ENCODE measurements at places on chromosomes 6 and 20.

GRCh38 chr6:101018157-101018556 lies 137.0 kb upstream of the ASCC3 start:
- no peak for DNase-seq

DNA sequence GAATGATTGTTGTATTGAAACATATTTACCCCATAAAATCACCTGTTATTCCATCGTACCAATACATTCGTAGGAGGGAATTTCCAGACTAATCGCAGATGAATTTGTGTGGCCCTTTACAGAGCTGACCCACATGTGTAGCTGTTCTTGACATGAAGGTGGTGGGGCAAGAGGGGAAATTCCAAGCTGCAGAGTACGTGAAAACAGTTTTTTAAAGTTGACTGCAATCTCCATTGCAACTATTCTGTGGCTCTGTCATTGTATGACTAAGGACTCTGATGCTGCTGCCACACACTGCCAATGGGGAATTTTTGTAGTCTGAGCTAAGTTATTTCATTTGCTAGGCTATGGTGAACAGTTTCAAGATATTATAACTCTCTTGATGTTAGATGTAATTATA lies 46.4 kb upstream of the ADTRP start:
- no peak for DNase-seq

DNA sequence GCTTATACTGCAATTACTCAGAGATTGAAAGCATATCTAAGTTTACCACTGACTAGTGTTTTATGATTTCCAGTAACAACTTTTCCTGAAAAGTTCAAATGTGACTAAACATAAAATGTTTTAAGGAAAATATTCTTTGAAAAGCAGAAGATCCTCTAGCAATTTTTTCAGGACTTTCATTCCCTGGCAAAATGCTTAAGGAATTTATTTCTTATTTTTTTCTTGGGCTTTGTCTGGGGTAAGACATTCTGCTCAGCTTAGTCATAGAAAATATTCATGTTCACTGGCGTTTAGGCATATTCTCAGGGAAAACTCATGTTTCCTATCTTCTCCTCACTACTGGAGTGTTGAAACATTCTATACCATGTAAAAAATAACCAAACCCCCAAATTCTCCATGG lies 235.3 kb upstream of the CEP162 start:
- DNase-seq, result no peak

GRCh38 chr6:116511424-116512110 lies at the start of gene CALHM5:
Gene CALHM5, plus strand, starts transcription at chr6:116511639. Its CDS starts 58 bp downstream, at chr6:116511697.
- no peak for DNase-seq

DNA sequence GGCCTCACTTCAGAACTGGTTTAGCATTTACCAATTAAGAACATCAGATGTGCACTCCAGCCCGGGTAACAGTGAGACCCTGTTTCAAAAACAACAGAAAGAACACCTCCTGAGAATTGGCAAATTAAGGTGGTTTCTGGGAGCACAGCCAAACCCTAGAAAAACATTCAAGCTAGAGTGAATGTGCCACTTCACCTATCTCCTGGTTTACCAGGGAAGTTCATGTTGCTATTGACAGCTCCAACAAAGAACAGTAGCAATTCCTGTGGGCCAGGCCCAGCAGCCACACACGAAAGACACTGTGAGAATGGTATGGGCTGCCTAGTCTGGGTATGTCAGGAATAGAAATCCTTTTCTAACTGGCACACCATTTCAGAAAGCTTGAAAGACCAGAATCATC lies 4.9 kb downstream of the POLR1C start:
- no peak for DNase-seq

- DNase-seq, result no peak
Measured at GRCh38 chr20:4018023-4018748, 2.8 kb upstream of the RNF24 start.

- DNase-seq, result no peak
Measured at GRCh38 chr20:13878566-13878965, 93.7 kb downstream of the NDUFAF5 start.

- DNase-seq, result no peak
Measured at GRCh38 chr6:25166955-25167748, 112.0 kb upstream of the CARMIL1 start.

DNA sequence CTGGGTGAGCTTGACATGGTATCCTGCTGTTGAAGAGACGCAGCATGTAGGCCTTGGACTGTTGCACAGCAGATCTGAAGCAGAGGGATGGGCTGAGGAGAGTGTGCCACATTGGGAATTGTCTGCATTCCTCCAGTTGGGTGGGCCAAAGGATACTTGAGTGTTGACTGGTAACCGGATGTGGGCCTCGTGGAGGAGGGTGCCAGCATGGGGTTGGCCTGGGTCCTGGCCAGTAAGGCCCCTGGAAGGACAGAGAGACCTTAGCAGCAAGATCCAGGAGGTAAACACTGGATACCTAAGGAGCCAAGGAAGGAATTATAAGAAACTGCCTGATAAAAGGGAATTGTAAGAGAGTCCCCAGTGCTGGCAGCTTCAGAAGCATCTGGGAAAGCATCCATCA lies 76.9 kb downstream of the FIG4 start:
- no peak for DNase-seq

DNA sequence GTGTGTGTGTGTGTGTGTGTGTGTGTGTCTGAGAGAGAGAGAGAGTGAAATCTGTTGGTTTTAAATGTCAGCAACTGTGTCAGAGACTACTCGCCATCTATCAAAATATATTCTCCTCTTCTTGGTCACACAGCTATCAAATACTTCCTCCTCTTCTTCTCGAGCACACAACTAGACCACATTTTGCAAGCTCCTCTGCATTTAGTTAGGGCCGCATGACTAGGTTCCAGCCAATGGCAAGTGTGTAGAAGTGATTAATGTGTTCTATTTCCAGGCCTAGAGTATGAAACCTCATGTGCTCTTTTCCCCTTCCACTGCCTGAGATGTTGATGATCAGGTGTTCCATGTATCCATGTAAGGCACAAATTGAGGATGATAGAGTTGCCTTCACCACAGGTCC lies 278.5 kb upstream of the MARCKS start:
- DNase-seq, result no peak

GRCh38 chr6:51349857-51350256 lies 531.2 kb downstream of the TFAP2B start:
- no peak for DNase-seq

GRCh38 chr6:53465732-53466131 lies 79.2 kb downstream of the GCLC start:
- DNase-seq, result no peak

DNA sequence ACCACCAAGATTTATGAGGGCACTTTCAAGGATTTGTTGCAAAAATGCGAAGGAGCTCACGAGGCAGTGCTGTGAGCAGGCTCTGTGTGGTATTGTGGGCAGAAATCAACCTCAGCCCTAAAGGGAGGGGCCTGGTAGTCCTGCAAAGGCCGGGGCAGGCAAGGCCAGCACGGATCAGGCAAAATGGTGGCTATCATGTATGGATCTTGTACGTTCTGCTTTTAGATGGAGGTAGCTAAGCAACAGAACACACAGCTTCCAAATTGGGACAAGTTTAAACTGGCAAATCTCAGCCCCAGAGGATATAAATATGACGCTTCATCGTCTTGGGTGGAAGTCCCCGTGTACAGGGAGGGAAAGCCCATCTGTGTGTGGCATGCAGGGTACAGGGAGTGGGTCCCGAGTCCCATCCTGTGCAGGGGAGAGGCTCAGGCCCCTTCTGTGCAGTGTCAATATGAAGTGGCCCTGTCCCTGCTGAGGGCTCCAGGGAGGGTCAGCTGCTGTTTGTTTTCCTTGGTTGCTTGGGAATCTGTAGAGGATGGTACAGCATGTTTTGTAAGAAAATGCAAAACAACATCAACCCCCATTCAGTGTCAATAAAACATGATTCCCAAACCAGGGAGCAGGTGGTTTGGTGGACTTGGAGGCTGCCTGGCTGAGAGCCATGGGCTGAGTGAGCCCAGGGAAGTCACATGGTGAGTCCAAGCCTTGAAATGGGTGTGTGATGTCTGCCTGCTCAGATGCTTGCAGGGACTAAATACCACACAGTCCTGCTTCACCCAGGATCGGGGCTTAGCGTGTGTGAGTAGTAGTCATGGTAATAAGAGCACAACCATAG lies 113.0 kb downstream of the SYCP2 start:
- no peak for DNase-seq

DNA sequence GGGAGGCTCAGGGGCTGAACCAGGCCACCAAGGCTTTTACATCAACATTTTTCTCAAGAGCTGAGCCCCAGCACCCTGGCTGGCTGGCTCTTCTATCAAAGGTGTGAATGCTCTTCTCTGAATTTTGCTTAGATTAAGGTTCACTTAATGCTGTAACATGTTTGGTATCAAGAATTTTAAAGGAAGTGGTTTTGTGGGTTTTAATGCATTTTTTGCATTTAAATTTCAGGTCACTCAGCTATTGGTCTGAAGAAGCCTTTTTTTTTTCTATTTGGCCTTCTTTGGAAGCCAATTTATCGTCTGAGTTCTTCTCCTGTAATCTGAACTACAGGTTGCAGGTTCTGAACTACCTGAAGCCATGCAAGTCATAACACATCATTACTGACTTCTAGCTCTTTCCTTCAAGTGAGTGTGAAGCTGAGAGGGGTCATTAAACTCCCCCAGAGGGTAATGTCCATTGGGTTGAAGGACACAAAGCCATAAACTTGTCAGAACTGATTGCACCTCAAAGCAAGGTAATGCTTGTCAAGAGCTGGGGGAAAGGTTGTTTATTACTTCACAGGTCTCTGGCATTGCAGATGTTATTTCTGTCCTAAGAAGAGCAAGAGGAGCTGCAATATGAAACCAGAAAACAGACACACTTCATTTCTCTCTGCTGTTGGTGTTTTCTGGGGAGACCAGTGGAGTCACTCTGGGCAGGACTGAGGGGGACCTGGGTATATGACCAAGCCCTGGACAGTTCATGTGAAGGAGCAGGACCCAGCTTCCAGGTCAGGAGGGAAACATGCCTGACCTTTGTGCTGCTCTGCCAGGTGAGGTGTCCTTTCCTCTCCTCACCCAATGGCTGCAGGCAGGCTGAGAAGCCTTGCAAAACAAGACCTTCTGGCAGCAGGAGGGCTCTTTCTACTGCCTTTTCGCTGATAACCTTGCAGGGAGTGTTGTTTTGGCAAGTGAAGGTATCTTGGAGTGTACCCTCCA lies 26.1 kb upstream of the NEDD9 start:
- DNase-seq, result peak; percentile 31

DNA sequence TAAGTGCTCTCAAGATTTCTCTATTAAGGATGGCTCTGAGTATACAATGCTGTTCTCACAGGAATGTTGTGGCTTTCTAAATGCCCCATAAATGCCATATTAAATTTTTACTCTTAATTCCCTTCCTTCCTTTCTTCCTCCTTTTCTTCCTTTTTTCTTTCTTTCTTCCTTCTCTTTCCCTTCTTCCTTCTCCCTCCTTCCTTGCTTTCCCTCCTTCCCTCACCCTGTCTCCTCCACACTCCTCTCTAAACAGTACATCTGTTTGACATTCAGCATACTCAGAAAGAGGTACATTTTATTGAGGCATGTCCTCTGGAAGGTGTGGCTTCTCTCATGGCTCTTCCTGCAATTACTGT lies 433 bp upstream of the SLC17A1 start:
- DNase-seq, result no peak

DNA sequence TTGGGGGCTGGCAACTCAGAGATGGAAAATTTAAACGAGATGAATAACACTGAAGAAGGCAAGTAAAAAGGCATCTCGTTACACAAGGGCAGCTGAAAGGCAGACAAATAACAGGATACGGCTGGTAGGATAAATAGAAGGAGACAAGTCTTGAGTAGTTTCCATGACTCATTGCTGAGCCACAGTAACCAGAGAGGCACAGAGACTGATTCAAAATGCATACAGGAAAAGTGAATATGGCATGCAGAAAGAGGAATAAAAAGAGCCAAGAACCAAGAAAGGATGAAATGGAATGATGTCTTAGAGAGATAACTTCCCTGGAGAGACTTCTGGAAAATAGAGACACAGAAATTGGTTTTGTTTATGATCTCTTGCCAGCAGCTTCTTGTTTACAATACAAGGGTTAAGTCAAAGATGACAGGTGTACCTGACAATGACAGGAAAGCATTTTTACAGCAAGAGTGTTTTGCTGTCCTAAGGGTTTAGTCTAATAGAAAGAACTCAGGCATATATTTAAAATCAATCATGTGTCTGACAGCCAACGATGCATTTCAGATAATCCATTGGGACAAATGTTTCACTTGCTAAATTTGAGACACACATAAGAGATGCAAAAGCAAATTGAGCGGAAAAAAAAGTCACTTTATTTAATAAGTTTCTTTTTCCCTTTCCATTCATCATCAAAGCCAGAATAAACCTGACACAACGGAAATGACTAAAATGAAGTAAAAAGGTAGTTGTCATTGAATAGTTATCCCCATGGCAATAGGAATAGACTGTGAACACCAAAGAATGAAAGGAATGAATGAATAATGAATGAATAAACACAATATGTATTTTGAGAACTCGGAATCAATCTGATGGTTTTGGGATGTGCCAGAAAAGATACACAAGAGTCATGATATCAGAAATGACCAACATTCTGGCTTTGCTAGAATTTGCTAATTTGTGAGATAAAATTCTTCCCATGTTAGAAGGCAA lies 68.0 kb upstream of the KCNQ5 start:
- DNase-seq, result no peak

DNA sequence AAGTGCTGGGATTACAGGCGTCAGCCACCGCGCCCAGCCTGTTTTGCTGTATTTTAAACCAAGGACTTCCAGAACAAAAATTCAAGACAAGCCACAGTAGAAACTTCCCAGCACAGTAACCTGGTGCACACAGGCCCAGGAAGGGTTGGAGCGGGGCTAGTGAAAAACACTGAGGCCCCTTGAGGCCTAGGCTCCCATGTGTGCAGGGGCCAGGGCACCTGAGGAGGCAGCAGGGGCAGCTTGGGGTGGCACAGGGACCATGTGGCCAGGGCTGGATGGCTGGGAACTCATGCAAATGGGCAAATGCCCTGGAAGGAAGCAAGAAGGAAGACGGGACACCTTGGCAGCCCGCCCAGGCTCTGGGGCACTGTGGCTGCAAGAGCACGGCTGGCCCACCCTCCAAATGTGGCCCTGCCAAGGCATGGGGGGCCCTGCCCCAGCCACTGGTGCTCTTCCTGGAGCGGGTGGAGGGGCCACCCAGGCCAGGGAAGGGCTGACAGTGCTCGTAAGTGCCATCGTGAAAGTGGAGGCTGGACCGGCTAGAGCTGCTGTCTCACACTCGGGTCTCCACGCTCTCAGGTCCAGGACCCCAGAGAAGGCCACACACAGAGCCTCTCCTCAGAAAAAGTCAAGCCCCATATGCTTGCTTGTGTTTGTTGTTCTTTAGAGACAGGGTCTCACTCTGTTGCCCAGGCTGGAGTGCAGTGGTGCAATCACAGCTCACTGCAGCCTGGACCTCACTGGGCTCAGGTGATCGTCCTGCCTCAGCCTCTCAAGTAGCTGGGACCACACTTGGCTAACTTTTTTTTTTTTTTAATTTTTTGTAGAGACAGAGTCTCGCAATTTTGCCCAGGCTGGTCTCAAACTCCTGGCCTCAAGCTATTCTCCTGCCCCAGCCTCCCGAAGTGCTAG lies 10.3 kb downstream of the SLC2A4RG start:
- DNase-seq, result no peak

- no peak for DNase-seq
Measured at GRCh38 chr20:272718-273117, 15.2 kb downstream of the DEFB132 start.

- no peak for DNase-seq
Measured at GRCh38 chr6:159084493-159085091, 39.8 kb upstream of the TAGAP start.
